Fibroblast of skin of left quadriceps (primary cell): ENCODE measurements at places on chromosomes 1 and 21.

GRCh38 chr1:199064971-199065370, 426.1 kb downstream of the PTPRC start:
- no peak for DNase-seq

GRCh38 chr1:112074711-112075110, 85.2 kb upstream of the KCND3 start:
- no peak for DNase-seq

DNA sequence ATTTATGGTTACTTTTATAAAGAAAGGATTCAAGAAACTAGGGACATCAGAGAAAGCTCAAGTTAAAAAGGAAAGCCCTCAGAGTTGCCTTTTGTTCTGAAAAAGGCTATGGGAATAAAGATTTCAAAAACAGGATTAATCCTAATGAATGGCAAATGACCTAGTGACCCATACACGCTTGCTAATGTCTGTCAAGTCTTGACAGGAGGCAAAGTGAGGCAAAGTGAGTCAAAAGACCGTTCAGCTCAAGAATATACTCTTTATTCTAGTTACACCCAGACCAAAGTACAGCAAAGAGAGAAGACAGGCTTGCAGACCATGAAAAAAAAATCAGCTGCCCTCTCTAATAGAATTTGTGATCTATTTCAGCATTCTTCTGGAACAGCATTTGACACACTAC, 3.5 kb downstream of the ZNF436 start:
- DNase-seq: no peak

GRCh38 chr1:25232027-25232865, at the start of gene SYF2:
SYF2 (minus strand) TSS chr1:25232502; CDS start chr1:25232467, 35 bp downstream.
- peak; percentile 90 for DNase-seq

DNA sequence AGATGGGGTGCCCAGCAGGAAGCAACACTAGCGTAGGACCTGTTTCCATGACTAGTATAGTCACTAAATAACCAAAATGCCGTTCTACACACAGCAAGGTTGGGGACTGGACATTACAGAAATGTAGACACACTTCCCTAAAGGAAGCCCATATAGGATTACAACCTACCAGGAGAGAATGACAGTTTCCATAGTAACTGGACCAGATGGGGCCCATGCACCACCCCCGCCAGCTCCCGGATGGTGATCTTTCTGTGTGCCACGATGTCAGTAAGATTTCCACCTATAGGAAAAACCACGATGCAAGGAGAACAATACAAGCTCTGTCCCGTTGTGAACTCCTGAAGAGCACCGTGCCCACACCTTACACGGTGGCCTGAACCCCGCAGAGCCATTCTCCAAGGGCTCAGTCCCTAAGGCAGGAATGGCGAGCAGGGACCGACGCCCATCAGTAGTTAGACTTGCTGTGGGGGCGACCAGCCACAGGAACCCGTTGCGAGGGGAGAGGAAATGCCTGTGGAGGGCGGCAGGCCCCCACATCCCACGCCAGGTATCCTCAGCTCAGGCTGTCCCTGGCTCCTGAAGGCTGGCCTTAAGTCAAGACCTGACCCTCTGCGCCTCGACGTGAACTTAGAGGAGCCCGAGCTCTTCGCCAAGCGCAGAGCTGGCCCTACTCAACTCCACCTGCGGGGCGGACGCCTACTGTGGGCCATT, 13.6 kb upstream of the CEP85 start:
- no peak for DNase-seq

- no peak for DNase-seq
Observed at GRCh38 chr21:35208104-35208503, 159.0 kb upstream of the RUNX1 start.

- DNase-seq: no peak
Observed at GRCh38 chr1:9466780-9467758, 72.2 kb upstream of the SLC25A33 start.

- DNase-seq: no peak
Observed at GRCh38 chr1:12359359-12360133, 129.7 kb downstream of the VPS13D start.

DNA sequence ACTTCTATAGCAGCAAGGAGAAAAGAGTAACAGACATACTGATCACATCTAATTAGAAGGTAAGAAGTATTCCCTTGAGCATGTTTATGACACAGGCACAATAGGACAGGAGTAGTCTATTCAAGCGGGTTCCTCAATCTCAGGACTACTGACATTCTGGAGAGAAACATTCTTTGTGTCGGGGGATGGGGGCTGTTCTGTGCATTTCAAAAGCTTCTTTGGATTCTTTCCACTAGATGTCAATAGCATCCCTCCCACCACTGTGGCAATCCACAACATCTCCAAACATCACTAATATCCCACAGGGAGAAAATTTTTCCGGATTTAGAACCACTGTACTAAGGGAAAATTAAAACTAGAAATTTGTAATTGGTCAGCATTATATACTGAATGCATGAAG, 56.9 kb downstream of the ADAMTS5 start:
- DNase-seq: peak; percentile 42

- no peak for DNase-seq
Observed at GRCh38 chr1:101128211-101128727, 102.7 kb upstream of the DPH5 start.

DNA sequence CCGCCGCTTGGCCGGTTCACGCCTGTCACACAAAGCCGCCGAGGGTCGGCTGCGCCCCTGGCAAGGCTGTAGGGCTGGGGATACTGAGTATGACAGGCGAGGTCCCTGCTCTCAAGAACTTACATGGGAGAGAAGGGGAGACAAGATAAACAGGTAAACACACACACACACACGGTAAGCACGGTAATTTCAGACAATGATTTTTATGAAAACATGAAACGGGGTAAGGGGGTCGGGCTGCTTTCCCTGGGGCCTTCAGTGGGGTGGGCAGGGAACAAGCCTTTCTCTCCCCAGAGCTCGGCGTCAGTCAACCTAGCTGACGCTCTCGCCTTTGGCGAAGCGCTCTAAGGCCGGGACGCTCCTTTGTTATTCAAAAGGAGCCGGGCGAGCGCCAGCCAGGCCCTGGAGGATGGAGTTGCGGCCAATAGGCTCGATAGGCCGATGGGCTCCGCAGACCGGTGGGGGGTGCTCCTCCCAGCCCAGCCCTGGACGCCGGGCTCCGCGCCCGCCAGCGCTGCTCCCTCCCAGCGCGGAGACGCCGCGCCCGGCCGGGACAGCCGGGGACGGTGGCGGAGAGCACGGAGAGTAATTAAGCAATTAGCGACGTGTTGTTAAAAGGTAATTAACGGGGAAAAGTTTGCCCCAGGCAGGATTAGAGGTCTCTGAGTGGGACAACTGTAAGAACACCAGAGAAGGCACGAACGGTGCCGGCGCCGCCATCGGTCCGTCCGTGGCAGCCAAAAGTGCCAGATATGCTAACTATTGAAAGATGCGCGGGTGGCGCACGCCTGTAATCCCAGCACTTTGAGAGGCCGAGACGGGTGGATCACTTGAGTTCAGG, 950 bp upstream of the INKA2 start:
- DNase-seq: no peak

DNA sequence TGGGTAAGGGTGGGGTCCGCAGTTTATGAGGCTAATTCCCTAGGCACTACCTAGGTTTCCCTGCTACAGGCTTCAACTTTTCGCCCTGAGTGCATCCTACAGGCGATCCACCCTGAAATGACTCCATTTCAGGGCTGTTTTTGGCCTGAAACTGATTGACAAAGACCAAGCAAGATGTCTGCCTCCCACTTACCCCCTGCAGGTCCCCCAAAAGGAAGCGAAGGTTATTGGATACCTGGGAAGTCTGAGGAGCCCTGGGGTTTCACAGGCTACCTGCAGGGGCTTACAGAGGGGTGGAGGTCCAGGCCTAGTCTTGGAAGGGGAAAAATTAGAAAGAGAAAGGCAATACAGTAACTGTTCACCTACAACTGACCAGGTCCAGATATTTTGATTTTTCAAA, 3.3 kb upstream of the TBX15 start:
- DNase-seq: no peak

GRCh38 chr1:70745199-70745598, 302.4 kb downstream of the PTGER3 start:
- DNase-seq: no peak

DNA sequence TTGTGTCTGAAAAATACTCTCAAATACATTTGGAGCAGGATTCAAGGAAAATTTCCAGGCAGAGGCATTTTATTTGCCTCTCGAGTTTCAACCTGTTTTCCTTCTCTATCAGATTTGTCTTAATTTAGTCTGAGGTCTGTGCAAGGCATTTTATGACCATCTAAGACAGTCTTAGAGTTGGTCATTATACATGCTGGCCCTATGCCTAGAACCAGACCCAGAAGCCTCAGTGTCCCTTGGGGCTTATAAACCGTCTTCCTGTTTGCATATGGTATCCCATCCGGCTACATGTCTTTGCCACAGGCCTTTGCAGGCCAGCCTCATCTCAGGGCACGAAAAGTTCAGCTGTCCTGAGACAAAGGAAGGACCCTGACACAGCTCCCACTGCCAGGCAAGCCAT, 346.1 kb downstream of the SIPA1L2 start:
- no peak for DNase-seq

- no peak for DNase-seq
Observed at GRCh38 chr1:177755851-177756560, 213.9 kb downstream of the SEC16B start.

DNA sequence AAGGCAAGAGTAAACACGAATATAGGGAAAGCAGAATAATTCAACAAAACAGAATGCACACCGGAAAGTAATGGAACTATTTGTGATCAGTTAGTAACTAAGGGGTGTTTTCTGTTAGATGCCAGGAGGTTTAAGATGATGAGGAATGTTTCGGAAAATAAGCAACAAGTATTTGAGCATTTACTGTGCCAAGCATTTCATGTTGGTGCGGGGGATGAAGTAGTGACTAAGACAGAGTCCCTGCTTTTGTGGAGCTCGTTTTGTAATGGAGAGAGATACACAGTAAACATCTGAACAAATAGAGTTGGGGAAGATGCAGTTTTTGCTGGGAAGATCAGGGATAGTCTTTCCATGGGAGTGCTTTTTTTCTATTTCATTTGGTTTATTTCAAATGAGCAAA, 78.7 kb downstream of the DYRK1A start:
- DNase-seq: no peak

GRCh38 chr1:235736263-235736662, 86.7 kb upstream of the GNG4 start:
- DNase-seq: no peak

DNA sequence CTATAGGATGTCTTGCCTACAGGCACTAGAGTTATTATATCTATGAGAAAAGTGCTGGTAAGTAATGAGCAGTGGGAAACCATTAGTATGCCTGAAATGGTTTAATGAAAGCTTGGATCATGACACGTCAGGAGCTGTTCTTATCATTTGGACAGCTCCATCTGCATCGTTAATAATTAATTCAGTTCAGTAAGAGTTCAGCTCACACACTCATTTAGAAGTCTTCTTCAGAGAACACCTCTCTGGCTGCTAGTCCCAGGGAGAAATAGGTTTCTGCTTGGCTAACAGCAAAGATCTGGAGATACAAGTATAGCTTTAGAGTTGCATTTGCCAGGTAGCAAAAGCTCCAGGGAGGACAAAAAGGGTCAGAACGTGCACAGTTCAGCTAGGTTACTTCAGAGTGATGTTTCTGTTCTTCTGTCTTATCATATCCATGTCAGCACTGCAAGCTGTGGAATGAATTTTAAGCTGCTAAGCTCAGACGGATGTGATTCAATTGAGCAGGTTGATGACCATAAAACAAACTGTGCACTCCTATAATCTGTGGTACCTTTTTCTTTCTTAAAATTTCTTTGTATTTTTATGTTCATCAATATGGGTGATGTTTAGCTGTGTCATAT, 173.6 kb downstream of the ADGRL2 start:
- DNase-seq: no peak

GRCh38 chr1:234206651-234207284, 166.5 kb upstream of the COA6 start:
- peak; percentile 8 for DNase-seq

DNA sequence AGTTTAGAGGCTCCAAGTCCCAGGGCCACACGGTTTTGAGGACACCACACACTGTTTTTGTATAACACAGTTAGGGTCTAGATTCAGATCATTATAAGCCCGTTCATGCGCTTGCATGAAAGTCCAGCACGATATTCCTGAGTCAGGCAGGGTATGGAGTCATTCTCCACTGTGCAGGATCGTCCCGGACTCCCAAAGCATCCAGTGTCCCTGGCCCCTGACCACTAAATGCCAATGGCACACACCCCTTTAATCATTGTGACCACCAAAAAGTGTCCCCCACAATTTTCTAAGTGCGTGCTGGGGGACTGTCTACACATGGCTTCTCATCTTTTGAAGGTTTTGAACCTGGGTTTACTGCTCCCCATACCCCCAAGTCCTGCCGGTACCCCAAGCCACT, 27.1 kb upstream of the PTPRF start:
- no peak for DNase-seq

GRCh38 chr1:56709269-56709880, 64.3 kb downstream of the PRKAA2 start:
- DNase-seq: peak; percentile 47

- DNase-seq: no peak
Observed at GRCh38 chr1:224488806-224489499, 54.4 kb upstream of the WDR26 start.

- no peak for DNase-seq
Observed at GRCh38 chr1:160629286-160630210, 17.3 kb downstream of the SLAMF1 start.

GRCh38 chr1:222592171-222592570, 2.4 kb upstream of the TAF1A start:
- DNase-seq: no peak

GRCh38 chr1:60865166-60865565, 217.2 kb upstream of the NFIA start:
- no peak for DNase-seq

DNA sequence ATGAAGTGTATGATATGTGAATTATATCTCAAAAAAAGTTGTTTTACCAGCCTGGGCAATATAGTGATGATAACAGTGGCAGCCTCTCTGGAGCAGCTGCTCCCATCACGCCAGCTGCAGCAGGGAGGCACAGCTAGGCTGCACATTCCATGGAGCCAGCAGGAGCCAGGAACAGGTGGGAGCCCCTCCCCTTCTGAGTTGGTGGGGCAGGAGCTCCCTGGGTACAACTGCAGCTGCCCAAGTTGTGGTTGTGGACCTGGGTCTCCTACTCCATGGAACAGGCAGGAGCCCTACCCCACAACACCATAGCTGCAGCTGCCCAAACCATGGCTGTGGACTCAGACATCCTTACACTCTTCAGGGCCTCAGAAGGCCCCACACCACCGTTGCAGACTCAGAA, 21.7 kb upstream of the FNBP1L start:
- DNase-seq: no peak

GRCh38 chr1:63135174-63135512, 187.2 kb upstream of the FOXD3 start:
- DNase-seq: no peak

- DNase-seq: no peak
Observed at GRCh38 chr21:41622831-41623548, 115.0 kb upstream of the TMPRSS2 start.

GRCh38 chr1:201460814-201461644, 8.0 kb downstream of the PHLDA3 start:
- DNase-seq: peak; percentile 84

DNA sequence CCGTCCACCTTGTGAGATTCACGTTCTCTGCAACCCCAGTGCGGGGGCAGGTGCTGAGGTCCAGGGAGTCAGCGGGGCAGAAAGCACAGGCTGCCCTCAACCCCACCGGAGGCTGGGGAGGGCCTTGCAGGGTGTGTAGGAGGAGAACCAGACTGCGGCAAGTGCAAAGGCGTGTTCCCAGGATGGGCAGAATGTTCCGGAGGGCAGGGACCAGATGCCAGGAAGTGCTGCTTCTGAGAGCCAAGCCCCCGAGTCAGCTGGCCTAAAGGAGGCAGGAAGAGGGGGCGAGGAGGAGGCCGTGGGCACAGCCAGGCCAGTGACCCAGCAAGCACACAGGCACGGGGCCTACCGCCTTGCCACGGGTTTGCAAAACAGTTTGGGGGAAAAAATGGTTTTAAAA, 193.8 kb upstream of the AJAP1 start:
- DNase-seq: no peak

- no peak for DNase-seq
Observed at GRCh38 chr1:35603941-35604340, 30.8 kb downstream of the TFAP2E start.
